ENCODE measurements at places on chromosomes 11 and 22.

DNA sequence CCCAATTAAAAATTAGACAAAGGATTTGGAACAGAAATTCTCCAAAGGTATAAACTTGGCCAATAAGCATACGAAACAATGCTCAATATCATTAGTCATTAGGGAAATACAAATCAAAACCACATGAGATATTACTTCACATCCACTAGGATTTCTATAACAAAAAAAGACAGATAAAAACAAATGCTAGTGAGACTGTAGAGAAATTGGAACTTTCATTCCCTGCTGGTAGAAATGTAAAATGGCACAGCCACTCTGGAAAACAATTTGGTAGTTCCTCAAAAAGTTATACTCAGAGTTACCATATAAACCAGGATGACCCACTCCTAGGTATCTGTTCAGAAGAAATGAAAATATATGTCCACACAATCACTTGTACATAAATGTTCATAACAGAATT lies 71.6 kb downstream of the RPL27A start:
- DNase-seq = no peak

DNA sequence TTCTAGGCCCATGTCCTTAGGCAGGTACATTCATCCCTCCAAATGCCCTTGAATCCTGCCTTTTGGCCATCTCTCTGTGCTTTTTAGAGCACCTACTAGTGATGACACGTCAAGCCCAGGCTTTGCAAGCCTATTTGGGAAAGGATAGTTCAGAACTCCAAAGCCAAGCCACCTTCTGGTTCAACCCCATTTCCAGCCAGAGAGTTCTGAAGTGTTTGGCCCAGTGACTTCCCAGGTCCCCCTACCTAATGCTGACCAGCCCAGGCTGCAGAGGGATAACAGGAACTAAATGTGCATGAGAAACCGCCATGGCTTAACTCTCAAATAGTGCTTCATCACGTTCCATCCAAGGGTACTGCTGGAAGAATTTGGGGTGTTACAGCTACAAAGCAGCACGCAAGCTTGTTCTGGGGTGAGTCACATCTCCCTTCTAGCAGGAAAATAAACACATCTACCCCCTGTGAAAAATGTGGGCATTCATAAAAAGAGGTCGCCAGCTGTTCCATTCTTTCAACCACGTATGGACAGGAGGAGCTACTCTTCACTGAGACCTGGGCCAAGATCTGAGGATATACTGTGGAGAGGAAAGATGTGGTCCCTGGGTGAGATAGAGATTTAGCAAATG lies 2.0 kb upstream of the FXYD6 start:
- no peak for DNase-seq

DNA sequence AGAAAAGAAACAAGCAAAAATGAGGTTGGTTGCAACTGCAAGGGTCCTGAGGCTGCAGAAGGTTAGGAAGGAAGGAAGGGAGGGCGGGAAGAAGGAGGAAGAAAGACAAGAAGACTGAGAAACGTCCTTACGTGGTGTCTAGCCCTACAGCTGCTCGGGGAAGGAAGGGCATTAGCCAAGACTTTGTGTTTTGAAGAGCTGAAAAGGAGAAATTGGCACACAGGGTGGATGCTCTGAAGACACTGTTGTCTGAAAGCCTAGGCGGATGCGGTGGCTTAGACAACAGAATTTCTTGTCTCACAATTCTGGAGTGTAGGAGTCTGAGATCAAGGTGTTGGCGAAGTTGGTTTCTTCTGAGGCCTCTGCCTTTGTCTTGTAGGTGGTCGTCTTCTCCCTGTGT lies 60.7 kb downstream of the MCM5 start:
- no peak for DNase-seq

- no peak for DNase-seq
Observed at GRCh38 chr11:106156290-106156937, 79.0 kb downstream of the AASDHPPT start.

DNA sequence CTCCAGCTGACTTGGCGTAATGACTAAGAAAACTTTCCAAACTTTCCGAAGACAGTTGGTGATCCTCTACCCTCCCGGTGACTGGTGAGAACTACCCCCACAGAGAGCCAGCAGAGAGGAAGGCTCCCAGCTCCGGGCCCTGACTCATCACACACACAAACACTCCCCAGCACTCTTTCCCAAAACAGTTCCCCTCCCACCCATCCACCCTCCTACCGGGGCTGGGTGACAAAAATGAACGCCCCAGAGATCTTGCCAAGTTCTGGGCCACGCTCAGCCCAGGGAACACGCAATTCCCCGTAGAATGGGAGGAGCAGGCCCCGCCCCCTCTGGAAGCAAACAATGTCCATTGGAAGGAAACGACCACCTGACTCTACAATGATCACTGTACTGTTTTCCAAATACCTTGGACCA lies 21.3 kb upstream of the JAM3 start:
- DNase-seq = no peak

GRCh38 chr22:48228468-48228867 lies 1466.0 kb downstream of the TBC1D22A start:
- DNase-seq = no peak

DNA sequence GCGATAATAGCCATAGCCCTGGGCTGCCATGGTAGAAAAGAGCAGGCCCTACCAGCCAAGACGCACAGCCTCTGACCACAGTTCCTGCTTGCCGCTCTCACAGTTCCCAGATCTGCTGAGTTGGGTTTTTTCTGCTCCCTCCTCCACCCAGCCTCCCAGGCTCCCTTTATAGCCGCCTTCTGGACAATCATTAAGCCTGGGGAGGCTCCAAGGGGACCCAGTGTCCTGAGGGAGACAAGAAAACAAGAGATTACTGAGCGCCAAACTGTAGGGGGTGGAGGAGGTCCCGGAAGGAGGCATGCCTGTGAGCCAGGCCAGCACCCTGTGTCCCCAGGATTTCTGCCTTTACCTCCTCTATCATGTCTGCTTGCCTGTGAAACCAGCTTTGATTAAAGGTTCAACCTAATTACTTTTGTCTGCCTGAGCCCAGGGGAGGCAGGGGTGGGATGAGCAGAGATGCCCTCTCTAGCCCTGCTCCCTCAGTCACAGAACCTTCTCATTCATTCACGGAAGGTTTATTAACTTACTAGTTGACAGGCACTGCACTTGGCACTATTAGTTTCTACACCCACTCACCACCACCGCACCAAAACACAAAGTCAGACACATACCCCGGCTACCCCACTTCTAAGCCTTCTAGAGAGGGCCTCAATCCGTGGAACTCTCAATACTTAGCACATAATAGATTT lies 1.2 kb downstream of the SLC37A4 start:
- DNase-seq = no peak

GRCh38 chr11:30559004-30559403 lies 27.1 kb downstream of the MPPED2 start:
- DNase-seq = no peak

GRCh38 chr11:42012271-42012670 lies 552.8 kb upstream of the LRRC4C start:
- no peak for DNase-seq

GRCh38 chr11:69615545-69616278 lies 25.2 kb upstream of the CCND1 start:
- no peak for DNase-seq

GRCh38 chr11:104222464-104222863 lies 58.5 kb upstream of the PDGFD start:
- DNase-seq = no peak

DNA sequence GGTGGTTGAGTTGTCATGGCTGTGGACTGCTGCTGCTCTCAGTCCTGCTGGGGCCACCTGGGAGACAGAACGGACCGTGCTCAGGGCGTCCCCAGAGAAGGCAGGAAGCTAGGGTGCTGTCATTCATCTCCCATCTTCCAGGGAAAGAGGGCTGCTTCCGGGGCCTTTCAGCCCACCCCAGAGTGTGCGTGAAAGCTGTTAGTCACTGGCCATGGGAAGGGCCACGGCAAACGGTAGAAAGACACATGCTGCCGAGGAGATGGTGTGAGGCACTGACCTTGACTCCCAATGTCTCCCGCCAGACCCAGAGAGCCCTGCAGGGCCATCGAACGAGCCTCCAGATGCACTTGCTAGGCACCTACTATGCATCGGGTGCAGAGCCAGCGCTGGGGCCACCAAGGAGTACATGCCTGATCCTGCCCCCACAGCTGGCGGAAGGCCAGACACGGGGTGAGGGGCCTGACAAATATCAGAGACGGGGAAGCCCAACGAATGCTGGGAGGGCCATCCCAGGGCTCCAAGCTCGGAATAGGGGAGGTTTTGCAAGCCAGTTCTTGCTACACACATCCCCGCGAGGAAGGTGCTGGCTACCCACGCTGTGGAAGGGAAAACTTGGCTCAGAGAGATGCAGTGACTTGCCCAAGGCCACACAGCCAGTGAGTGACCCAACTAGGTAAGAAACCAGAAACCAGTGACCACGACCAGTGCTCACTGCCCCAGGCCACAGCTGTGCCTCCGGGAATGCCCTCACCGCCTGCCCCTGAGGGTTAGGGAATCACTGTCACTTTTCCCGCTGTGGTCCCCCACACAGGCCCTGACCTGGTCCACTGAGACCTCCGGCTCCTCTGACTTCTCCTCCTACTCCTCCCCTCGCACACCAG lies 10.1 kb downstream of the RAC2 start:
- no peak for DNase-seq

GRCh38 chr11:73963861-73964260 lies 13.0 kb downstream of the DNAJB13 start:
- no peak for DNase-seq

DNA sequence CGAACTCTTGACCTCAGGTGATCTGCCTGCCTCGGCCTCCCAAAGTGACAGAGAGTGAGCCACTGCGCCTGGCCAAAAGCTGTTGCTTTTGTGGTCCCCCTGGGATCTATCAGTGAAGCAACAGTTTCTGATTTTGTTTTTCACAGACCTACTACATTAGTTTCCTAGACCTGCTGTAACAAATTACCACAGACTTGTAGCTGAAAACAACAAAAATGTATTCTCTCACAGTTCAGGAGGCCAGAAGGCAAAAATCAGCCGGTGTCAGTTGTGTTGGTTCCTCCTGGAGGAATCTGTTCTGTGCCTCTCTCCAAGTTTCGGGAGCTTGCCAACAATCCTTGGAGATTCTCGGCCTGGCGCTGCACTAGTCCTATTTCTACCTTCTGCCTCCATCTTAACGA lies 8.5 kb upstream of the SLC35C1 start:
- no peak for DNase-seq

GRCh38 chr11:74357449-74357848 lies 40.8 kb downstream of the PGM2L1 start:
- DNase-seq = no peak

- DNase-seq = no peak
Observed at GRCh38 chr11:111349191-111349695, 29.8 kb downstream of the POU2AF1 start.

DNA sequence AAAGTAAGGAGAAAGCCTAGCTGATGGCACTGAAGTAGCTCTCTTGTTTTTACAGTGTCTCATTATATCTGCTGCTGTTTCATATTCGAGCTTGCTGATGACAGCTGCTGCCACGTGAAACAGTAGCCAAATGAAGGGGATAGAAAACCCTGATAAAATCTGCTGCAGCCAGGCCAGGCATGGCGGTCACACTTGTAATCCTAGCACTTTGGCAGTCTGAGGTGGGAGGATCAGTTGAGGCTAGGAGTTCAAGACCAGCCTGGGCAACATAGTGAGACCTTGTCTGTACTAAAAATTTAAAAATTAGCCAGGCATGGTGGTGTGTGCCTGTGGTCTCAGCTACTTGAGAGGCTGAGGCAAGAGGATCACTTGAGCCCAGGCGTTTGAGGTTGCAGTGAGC lies 13.4 kb downstream of the IFT46 start:
- DNase-seq = no peak

DNA sequence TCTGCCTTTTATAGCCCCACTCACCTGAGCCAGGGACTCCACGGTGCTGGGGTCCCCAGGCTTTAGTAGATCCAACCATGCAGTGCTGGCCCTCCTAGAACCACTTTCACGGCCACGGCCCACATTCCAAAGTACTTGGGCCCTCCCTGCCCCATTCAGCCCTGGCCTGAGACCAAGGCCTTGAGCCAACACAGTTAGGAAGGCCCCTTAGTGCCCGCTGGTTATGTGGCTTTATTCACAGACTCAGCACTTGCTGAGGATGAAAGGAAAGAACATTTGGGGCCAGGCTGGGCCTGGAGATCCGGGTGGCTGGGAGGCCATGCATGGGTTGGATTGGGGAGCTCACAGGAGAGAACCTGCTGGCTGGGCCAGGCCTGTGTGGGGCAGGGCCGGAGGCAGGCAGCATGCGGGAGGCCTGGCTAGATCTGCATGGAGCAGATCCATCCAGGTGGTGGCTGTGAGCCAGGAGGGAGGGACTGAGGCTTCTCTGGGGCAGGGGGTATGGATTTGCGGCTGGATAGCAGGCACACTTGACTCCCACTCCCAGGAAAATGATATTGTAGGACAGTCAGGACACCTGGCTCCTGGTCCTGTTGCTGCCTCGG lies 12.6 kb downstream of the CHRM1 start:
- no peak for DNase-seq

GRCh38 chr11:93858121-93858775 lies 7.8 kb upstream of the VSTM5 start:
- no peak for DNase-seq

- DNase-seq = peak; percentile 19
Observed at GRCh38 chr22:36419177-36419911, 31.6 kb upstream of the MYH9 start.

GRCh38 chr22:37018815-37019308 lies 385 bp downstream of the TST start:
- no peak for DNase-seq

GRCh38 chr11:23959462-23959861 lies 537.4 kb upstream of the LUZP2 start:
- no peak for DNase-seq

DNA sequence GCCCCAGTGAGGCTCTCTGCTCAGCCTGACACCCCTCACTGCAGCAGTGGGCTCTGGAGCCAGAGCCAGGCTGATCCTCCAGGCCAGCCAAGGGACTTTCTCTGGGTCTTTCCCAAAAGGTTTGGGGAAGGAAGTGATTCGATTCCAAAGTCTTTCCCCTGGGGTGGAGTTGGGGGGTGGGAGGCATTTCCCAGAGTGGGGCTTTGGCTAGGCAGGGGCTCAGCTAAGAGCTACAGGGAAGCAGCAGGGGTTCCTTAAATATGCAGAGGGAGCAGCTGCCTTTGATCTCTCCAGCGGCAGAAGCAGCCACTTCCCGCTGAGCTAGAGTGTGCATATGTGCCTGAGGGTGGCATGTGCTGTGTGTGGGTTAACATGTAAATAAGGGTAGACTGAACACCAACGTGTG lies 192.9 kb downstream of the INSC start:
- no peak for DNase-seq

DNA sequence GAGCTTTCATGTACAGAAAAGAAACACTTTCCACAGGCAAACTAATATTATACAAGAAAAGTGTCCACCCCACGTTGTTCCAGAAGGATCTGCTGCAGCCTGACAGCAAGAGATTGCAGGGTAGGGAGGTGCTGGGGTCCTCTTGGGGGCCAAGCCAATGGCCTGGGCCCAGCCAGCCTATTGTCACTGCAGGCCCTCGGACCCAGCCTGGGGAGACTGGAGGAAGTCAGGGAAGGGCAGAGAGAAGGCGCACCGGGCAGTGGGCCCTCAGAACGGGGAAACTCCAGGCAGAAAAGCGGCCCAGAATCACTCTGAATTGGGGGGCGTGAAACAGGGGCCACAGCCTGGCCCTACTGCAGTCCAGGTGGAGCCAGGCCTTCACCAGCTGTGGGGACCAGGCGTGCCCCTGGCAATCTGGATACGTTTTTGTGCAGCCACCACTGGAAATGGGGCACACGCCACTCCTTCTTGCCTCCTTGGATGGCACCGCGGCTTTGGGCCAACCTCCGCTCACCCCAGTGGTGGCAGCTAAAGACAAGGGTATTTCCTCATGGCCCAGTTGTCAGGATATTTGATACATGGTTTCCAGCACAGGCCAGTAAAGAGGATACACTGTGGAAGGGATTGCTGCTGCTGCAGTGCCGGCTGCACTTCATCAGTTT lies 3.9 kb upstream of the NAP1L4 start:
- DNase-seq = no peak

- no peak for DNase-seq
Observed at GRCh38 chr11:83115551-83115950, 41.4 kb upstream of the PCF11 start.

Data from CD4-positive, alpha-beta T cell treated with Interleukin-10 for 1 hour (primary cell).